ENCODE measurements at places on chromosomes 7 and 10.
A peak's percentile ranks its signal among the peaks of the same experiment; 100 is the strongest.

DNA sequence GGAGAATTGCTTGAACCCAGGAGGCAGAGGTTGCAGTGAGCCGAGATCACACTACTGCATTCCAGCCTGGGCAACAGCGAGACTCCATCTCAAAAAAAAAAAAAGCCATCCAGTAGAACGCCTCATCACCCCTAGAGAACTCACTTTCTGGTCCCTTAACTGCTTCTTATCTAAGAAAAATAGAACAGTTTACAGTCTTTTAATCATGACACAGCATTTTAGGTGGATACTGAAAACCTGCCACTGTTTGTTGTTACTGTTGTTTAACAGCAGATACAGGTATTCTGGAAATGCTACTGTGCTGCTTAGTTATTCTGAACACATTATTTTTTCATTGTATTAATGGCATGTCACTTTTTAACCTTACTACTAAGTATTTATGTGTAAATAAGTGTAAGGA, 624.3 kb upstream of the GHITM start:
- no peak for DNase-seq

DNA sequence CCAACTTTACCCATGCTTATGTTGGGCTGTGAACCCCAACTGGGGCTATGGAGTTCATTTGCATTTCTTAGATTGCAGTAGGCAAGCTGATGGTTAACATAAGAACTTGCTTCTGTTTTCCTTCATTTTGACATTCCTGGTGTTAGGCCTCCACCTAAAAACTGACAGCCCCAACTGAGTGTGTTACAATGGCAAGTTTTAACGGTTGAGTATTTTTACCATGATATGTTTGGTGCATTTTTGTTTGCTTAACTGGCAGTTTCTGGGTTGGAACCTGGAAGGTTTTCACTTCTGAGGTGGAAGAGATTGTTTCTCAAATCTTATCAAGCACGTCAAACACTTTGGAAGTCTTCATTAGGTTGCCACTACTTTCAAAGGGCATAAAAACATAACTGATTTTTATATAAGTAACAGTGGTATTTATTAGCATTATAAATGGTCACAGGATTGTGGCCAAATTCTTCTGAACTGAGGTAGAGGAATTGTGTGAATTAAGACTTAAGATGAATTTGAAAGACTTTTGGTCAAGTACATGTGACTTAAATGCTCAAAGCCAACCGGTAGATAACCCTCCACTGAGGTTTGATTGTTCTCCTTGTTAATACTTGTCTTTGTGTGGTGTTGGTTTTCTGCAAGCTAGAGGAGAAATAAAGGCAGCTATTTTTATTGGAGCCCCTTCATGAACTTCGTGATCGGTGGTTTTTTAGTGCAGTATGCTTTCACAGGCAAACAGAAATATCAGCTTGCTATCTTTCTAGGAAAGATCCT, 2.8 kb downstream of the BMI1 start:
- DNase-seq, result no peak

GRCh38 chr7:82105463-82105862, 335.6 kb upstream of the HGF start:
- peak; percentile 53 for DNase-seq

GRCh38 chr10:118720685-118721538, 33.9 kb downstream of the CACUL1 start:
- DNase-seq, result peak; percentile 79

GRCh38 chr7:47373871-47374451, 207.9 kb downstream of the TNS3 start:
- DNase-seq, result no peak

DNA sequence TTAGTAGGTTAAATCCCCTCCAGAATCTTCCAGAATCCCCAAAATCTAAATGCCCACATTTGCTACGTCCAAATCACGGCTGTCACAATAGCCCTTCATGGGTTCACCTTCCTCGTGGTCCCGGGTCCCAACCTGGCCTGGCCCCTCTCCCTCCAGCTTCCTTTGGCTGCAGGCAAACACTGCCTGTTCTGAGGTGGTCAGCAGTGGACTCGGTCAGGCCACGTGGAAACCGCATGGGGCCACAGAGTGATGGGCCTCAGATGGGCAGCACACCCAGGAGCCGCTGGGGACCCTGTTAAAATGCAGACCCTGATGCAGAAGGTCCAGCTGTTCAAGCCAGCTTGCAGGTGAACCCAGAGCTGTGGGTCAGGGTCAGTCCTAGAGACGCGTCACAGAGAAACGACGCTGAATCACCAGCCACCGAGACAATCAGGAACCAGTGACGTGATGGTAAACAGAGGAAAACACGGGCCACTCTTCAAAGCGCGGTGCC, 588.6 kb downstream of the DNAJB6 start:
- no peak for DNase-seq

- DNase-seq, result no peak
Observed at GRCh38 chr7:111381590-111381989, 180.7 kb downstream of the IMMP2L start.

GRCh38 chr10:18737841-18738240, 78.6 kb downstream of the ARL5B start:
- DNase-seq, result peak; percentile 92

- peak; percentile 20 for DNase-seq
Observed at GRCh38 chr10:58217612-58218011, 50.1 kb downstream of the IPMK start.

DNA sequence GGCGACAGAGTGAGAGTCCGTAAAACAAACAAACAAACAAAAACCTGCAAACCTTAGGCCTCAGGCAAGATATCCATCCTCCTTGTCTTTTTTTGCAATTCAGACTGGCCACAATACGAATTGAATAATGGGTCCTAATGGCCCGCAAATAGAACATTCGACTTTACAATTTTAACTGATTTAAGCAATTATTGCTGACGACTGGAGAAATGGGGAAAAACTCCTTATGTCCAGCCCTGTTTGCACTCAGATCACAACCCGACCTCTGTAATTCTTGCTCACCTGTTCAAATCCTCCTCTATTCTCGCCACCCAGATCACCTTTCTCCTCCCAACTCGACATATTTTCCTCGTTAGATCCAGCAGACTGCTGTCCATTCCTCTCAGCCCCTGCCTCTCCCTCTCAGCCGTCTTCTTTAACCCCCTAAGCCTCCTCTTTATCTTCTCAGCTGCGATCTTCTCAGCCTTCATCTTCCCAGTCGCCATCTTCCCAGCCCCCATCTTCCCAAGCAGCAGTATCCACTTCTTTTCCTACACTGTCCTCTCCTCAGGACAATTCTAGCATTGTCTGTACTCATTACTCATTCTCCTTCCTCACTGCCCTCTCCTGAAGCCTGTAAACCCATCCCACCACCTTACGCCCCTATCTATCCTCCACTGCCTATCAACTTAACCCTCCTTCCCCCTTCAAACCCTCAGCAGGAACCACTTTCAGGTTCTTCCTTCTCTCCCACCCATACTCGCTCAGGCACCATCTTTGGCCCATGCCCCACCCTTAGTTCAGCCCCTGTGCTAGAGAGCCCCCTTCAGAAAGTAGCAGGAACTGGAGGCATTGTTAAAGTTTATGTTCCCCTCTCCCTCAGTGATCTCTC, 61.8 kb downstream of the LRRC17 start:
- DNase-seq, result no peak

DNA sequence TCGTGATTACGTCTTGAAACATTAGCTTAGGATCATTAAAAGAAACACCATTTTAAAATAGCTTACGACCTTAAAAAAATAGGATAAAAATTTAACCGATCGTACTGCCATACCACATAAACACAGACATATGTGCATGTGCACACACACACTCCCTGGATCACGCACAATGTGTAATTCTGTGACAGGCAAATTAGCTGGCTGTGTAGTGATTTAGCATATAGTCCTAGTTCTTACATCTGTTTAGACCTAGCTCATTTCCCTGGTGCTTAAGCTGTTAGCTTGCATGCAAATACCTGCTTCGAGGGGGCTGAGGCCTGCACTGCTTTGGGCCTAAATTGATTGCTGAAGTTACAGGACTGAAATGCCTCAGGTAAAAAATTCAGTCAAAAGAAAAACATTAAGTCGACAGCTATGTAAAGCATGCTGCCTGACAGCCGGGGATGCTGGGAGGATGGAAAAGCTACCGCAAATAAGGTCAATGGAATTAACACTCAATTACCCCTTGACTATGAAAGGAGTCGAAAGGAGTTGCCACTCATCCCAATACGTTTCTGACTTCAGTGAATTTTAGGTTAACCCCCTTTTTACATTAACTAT, 267.1 kb upstream of the FZD8 start:
- no peak for DNase-seq

GRCh38 chr10:119669975-119670640, 18.9 kb downstream of the BAG3 start:
- DNase-seq, result no peak

DNA sequence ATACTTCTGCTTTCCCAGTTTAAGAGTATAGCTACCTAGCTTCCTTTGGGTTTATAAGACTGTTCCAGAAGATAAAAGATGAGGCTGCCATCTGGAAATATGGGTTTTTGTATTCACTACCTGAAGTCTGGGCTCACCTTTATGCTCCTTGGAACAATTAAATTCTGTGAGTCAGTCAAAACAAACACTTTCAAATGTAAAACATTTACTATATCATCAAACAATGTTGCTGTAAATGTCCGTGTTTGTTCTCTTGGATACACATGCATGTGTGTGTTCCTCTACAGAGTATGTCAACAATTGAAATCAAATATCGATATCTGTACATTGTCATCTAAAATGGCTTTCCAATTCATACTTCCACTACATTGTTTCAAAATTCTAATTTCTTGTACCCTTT, 525.6 kb downstream of the MDFIC start:
- DNase-seq, result no peak

GRCh38 chr7:288671-289101, 1.3 kb upstream of the FOXL3 start:
- DNase-seq, result no peak

DNA sequence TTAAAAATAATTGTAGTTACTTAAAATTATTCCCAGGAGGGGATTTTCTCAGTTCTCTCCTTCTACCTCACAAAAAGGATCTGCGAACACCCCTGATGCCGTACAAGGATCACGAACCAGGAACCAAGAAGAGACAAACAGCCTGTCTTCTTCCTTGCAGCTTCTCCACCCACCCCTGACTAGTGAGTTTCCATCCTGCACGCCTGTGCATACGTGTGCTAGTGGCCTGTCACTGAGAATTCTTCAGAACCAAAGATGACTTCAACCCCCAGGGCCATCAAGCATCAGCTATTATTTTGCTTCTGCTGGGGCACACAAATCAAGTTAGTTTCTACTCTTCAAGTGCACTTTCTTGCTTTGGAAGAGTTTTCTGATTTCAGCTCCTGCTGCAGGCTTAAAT, 175.5 kb upstream of the KLF6 start:
- DNase-seq, result no peak

DNA sequence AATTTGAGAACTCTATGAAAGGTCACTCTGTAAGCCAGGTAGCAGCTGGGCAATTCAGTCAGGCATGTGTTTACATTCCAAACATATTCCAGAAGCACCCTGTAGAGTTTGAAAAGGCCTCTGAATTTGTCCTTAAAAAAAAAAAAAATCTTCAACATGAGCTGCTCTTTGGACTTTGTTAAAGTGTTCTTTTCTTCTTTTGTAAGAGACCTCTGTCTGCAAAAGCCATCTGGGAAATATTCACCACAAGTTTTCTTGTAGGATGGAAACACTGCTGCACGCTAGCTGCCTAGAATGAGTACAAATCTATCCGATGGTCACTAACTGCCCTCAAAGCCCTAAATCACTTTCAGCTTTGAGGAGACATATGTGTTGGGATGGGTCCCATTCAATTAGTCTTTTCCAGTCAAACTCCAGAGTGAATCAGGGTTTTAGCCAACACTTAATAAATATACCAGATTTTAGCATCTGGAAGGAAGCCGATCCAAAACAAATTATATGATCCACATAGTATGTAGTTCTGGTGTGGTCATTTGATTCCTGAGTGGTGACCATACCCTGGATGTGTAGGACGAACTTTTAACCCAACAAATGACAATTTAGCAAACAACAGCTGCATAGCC, 85.9 kb downstream of the CD36 start:
- DNase-seq, result peak; percentile 86

- DNase-seq, result no peak
Observed at GRCh38 chr7:40033826-40034225, 83.8 kb downstream of the CDK13 start.

- no peak for DNase-seq
Observed at GRCh38 chr10:3902054-3902808, 117.2 kb upstream of the KLF6 start.

DNA sequence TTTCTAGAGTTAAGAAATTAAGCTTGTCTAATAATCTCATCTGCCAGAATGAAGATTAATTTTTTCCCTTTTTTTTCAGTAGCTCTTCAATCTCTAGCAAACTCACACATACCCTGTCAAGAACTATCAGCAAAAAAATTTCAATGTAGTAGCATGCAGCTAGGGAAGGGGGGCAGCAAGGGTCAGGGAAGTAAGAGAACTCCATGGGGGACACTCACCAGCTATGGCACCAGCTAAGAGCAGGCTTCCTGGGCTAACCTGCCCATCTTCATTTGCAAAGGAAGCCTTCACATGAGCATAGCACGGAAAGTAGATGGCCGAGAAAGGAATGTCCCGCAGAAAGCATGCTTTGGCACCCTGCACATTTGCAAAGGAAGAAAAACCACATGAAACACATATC, 190.4 kb downstream of the SLC25A13 start:
- no peak for DNase-seq

DNA sequence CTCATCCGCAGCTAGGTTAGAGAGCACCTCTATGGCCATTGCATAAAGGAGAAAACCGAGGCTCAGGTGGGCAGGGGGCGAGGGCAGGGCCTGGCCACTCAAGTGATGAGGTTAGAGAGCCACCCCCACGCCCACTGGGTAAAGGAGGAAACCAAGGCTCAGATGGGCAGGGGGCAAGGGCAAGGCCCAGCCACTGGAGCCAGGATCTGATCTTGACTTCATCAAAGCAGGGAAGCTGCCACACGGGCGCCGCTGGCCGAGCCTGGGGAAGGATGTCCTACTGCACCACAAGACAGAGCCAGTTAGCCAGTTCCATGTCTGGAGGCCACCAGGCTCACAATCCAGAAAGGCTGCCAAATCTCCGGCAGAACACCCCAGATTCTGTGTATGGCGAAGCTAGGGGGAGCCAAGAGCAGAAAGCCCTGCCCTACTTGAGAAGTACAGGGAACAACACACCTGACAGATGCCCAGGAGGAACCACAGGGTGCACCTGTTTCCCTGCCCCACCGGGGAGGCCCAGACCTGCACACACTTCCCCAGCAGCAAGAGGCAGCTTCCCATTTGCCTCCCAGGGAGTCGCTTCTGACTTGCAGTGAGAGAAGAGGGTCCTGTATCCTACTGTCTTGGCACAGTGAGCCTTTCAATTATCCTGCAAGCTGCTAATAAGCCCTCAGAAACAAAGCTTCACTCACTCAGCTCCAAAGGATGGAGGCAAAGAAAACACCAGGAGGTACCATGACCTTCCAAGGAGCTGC, 101.9 kb downstream of the TNS3 start:
- no peak for DNase-seq

Measured in fibroblast of the aortic adventitia (primary cell).